Astrocyte of the spinal cord (primary cell): ENCODE measurements at places on chromosomes 3 and 15.

GRCh38 chr3:182399978-182400737, 393.1 kb upstream of the ATP11B start:
- DNase-seq = no peak

DNA sequence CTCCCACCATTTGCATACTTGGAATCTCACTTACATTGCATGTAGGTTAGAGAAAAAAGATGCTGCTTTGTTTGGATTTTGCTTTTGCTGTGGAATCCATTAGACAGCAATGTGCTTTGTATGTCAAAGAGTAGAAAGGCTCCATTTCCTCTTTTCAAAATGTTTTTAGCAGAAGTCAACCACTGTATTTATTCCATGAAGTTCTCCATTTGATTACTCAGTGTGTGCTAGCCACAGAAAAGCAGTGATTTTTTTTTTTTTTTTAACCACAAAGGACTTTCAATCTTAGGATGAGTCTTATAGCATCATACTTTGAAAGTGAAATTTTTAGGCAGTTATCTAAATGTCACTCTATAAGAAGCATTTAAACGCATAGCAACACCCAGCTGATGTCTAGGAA, 285.0 kb upstream of the ADAMTS9 start:
- peak; percentile 71 for DNase-seq

DNA sequence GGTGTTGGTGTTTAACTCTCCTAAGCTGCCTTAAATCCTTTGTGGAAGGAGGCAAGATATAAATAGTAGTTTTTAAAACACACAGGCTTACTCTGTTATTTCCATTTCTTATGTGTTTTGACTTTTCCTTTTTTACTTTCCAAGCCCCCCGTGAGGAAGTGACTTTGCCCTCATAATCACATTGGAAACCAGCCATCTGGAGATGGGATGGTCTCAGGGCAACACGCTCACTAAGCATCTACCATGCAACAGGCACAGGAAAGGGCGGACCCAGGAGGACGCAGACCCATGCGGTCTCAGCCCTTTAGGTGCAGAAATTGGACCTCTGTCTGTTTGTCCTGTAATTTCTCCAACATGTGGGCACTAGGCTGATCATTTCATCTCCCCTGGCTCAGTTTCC, 115.7 kb downstream of the PDZRN3 start:
- no peak for DNase-seq

DNA sequence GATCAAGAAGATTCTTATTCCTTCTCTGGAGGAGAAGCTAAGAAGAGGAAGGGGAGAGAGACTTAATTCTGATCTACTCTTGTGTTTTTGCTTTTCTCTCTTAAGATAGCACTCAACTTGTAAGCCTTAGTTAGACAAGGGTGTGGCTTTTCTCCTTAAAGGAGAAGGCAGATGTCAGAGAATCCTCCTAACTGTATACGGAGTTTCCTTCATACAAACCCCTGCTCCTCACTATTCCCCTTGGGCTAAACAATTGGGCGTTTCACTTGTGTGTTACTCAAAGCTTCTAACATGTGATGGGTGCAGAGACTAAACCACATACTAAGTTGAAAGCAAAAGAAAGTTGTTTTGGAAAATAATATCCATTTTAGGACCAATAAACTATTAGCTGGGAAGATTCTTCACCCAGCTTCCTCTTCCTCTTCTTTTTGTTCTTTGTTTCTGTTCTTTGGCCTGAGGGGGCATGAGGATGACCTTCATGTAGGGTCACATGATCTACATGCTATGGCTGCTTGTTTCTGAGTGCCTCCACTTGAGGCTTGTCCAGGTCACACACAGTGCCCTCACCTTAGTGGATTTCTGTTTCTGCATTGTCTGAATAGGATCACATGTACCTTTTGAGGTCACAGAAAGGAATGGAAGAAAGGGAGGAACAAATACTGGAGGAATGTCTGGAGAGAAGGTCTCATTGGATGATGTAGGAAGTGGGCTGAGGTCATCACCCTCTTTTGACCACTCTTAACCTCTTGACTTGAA, 14.6 kb downstream of the SPINK8 start:
- no peak for DNase-seq

- no peak for DNase-seq
Measured at GRCh38 chr3:187958432-187959003, 195.4 kb upstream of the LPP start.

- DNase-seq = no peak
Measured at GRCh38 chr3:77620009-77620408, 580.1 kb downstream of the ROBO2 start.

DNA sequence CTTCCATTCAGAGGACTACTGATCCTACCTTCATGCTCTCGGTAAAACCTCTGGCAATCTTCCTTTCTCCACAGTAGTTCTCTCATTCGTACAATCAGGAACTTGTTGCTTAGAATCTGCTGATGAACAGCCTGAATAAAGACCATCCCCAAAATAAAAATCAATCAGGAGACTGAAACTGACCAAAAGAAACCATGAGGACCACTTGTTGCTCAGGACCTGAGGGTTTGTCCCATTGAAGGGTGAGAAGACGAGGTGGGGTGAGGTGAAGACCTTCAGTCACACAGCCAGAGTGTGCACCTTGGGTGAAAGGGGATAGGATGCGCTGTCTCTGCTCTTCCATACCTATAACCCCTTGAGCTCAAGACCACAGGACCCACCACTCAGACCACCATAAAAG, 36.8 kb downstream of the SPINK8 start:
- DNase-seq = no peak

GRCh38 chr15:74040109-74040850, 42.1 kb downstream of the GOLGA6A start:
- peak; percentile 97 for DNase-seq

GRCh38 chr15:55879181-55879580, 114.2 kb downstream of the NEDD4 start:
- peak; percentile 44 for DNase-seq

DNA sequence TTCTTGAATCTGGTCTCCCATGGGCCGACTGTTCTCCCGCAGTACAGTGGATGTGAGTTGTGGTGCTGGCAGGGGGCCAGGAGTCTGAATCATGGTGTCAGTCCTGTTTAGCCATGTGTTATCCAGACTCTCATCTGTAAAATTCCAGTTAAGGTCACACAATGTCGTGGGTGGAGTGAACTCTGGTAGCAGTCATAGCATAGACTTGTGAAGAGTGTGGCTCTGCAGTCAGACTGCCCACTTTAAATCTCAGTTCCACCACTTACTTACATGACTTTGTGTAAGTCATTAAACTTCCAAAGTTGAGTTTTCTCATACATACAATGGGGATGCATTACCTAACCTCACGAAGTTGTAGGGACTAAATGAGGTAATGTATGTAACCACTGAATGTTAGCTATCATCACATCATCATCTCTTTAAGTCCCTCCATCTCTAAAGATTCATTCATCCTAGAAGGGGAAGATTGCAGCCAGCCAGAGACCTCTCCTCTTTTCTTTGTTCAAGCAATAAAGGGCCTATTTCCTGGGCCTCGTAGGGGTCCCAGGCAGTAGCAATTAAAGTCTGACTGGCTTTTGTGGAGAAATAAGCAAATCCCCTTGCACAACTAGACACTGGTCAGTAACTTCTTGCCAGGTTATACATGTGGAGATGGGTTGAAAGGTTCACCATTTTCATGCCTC, 93.9 kb downstream of the PCCB start:
- peak; percentile 92 for DNase-seq

DNA sequence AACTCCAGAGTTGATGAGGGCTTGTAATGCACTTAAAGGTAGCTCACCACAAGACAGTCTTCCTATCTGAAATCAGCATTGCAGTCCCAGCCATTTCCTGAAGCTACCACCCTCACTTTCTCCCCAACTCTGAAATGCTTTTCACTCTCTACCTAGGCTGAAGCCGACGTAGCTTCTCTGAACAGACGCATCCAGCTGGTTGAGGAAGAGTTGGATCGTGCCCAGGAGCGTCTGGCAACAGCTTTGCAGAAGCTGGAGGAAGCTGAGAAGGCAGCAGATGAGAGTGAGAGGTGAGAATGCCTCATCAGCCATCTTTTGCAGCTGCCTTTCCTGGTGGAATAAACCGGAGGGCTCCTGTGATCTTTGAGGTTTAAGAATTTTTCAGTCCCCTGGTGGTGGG, 14.3 kb downstream of the TPM1 start:
- DNase-seq = peak; percentile 49

GRCh38 chr3:188686324-188686723, 485.4 kb upstream of the TPRG1 start:
- no peak for DNase-seq

- no peak for DNase-seq
Measured at GRCh38 chr3:185658943-185659342, 72.8 kb downstream of the SENP2 start.

- DNase-seq = no peak
Measured at GRCh38 chr3:125431912-125432790, 57.0 kb upstream of the ZNF148 start.

GRCh38 chr3:150230037-150230436, 178.1 kb upstream of the TSC22D2 start:
- no peak for DNase-seq

- DNase-seq = no peak
Measured at GRCh38 chr15:61184431-61184830, 44.7 kb downstream of the RORA start.

- DNase-seq = peak; percentile 67
Measured at GRCh38 chr15:90592131-90592881, 62.6 kb downstream of the CRTC3 start.

- DNase-seq = no peak
Measured at GRCh38 chr3:195601382-195601781, 17.6 kb upstream of the APOD start.

- no peak for DNase-seq
Measured at GRCh38 chr3:117669774-117670173, 960.2 kb downstream of the TUSC7 start.

- DNase-seq = peak; percentile 74
Measured at GRCh38 chr3:100556673-100557310, 52.6 kb upstream of the ADGRG7 start.

DNA sequence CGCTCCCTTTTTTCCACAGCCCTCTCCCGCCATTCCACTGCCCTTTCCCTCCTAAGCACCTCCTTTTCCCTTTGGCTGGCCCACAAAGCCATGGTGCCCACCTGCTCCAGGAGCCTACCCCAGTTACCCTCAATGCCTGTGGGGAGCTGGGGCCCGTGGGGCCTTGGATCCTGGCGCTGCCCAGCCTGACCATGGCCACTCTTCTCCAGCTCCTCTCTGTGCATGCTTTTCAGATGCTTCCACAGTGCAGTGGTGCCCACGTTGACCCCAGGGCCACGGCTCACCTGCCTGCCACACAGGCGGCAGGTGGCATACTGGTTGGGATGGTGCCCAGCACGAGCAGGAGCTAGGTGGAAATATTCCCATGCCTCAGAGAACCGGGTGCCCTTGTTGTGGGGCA, 1.5 kb downstream of the ZBED2 start:
- DNase-seq = no peak

- no peak for DNase-seq
Measured at GRCh38 chr3:67118635-67119034, 120.5 kb downstream of the KBTBD8 start.

DNA sequence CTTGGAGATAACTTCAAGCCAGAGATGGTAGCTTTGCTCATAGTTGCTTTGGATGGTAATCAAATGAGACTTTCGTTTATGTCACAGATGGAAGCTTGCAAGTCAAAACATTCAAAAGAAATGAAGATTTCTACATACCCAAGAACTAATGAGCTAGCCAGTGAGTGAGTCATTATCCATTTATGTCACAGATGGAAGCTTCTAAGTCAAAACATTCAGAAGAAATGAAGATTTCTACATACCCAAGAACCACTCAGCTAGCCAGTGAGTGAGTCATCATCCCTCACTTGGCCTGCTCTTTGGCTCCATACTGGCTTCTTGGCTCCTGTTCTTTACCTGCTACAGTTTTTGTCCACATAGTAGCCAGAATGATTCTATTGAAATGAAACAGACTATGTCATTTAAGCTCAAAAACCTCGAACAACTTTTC, 559.8 kb upstream of the CBLB start:
- DNase-seq = peak; percentile 99

GRCh38 chr3:154224866-154225265, 99.4 kb downstream of the DHX36 start:
- no peak for DNase-seq

DNA sequence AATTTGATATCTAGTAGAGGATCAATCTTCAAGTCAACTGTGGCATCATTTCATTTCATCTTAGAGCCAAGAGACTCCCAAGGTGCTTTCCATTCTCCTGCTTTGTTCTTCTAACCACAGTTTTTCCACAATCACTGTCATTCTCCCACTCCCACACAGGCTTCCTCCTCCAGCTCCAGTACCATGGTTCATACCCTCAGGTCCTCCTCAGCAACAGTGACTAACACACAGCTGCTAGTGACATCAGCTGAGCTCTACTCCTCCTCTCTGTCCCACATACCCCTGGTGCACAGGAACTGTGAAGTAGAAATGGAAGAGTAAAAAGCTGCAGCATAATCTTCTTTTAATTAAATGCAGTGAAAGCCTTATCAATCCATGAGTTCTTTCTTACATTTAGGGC, 200.2 kb upstream of the DPH6 start:
- DNase-seq = no peak

DNA sequence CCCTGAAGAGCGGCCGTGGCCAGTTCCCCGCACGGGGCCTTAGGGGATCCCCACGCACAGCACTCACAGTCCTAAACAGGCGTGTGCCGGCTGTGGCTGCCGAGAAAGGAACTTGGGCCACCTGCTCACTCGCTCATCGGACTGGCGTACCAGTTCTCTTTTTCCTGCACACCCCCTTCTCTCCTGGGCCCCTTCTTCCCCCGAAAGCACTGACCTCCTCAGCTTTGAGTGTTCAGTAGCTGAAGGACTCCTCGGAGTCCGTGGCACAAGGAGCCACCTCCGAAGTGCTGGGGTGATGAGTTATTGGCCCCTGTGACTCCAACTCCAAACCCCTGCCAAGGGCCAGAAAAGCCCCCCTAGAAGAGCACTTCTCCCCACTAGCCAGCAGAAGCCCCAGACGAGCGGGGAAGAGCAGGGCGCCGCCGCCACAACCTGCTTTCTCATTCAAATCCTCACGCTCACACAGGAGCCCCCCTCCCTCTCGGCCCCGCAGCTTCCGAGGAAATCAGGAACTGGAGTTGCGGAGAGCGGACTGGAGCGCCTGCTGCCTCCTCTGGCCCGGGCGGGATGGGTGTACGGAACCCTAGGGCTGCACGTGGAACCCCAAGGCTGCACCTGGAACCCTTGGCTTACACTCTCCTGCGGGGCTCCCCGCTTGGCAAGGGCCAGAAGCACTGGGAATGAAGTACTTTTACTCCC, at the start of gene PLCH1:
Gene PLCH1, minus strand, starts transcription at position 446 of the 699 bp plus-strand sequence. CDS start 40,847 bp downstream, outside the sequence.
- peak; percentile 70 for DNase-seq

- DNase-seq = no peak
Measured at GRCh38 chr3:30986551-30986950, 92.1 kb upstream of the GADL1 start.
